ENCODE measurements at places on chromosomes 4 and X. TPM values are rescaled to one million over a fixed set of nuclear protein-coding genes. Genes with fewer than 3 reads are reported as not detected.

NKX1-1 gene
- total RNA-seq = not detected

- no peaks in the 10 kb centered on the region for H3K27me3 ChIP-seq
- H3K4me3 ChIP-seq = no peak overlapping the region
- no peaks in the 10 kb centered on the region for H3K4me1 ChIP-seq
- no peak for DNase-seq
Observed at GRCh38 chrX:40457406-40457805, 123.4 kb upstream of the ATP6AP2 start.

CT45A5 gene
- total RNA-seq = not detected

- H3K27ac ChIP-seq = no peak overlapping the region
- H3K4me3 ChIP-seq = no peak overlapping the region
- no peaks in the 10 kb centered on the region for H3K4me1 ChIP-seq
Observed at GRCh38 chr4:178255172-178255571, 812.9 kb upstream of the AGA start.
